Activated CD8-positive, alpha-beta memory T cell treated with anti-CD3 and anti-CD28 coated beads, Interleukin-2, amount 50 U/mL, for 4 hours (primary cell): ENCODE measurements at places on chromosomes 5 and 9.

DNA sequence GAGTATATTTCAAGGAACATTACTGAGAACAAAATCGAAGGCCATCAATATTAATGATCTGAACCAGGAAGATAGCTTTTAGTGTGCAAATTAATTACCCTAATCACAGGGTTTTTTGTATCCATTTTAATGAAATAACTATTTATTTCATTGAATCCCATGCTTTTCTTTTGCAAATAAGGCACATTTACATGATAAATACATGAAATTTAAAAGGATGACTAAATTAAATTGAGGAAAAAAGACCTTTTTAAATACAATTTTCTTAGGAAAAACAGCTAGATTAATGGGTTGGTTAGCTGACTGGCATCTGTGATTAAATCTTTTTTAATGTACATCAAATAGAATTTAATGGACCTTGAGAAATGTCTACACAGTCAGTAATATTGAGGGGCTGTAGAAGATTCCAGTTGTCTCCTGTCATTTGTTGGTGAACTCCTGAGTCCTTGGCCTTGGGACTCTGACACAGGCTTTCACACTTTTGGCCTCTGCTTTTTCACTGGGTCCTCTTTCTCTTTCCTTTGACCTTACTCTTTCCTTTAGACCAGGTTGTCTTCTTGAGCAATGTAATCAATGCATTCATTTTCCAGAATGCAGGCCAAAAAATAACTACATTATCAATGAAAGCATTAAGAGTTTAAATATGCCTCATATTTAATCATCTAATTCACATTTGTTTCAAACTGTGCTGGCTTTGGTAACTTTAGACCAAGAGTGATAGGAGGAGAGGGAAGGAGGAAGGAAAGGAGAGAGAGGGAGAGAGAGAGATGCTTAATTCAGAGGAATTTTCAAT, 511.5 kb downstream of the ZNF608 start:
- no peak for DNase-seq

DNA sequence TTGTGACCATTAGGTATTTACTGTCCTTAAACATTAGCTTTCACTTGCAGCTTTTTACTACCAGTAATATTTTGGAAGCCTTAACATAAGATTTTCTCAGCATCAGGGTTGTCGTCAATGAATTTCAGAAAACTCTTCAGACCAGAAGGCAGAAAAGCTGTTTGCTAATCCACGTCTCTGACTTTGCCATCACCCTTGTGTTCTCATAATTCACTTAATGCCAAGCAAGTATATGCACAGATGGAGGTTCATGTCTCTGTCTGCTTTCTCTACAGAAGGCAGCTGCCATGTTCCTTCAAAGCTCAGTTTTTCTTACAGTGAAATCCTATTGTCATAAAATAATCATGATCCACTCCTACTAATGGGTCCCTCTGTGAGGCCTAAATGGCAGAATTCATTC, 37.7 kb upstream of the LRRC19 start:
- no peak for DNase-seq

GRCh38 chr5:108911055-108911454, 163.4 kb downstream of the FER start:
- DNase-seq: no peak

- DNase-seq: no peak
Observed at GRCh38 chr5:17258431-17258830, 41.0 kb downstream of the BASP1 start.

- no peak for DNase-seq
Observed at GRCh38 chr5:159929176-159929575, 12.9 kb downstream of the ADRA1B start.

DNA sequence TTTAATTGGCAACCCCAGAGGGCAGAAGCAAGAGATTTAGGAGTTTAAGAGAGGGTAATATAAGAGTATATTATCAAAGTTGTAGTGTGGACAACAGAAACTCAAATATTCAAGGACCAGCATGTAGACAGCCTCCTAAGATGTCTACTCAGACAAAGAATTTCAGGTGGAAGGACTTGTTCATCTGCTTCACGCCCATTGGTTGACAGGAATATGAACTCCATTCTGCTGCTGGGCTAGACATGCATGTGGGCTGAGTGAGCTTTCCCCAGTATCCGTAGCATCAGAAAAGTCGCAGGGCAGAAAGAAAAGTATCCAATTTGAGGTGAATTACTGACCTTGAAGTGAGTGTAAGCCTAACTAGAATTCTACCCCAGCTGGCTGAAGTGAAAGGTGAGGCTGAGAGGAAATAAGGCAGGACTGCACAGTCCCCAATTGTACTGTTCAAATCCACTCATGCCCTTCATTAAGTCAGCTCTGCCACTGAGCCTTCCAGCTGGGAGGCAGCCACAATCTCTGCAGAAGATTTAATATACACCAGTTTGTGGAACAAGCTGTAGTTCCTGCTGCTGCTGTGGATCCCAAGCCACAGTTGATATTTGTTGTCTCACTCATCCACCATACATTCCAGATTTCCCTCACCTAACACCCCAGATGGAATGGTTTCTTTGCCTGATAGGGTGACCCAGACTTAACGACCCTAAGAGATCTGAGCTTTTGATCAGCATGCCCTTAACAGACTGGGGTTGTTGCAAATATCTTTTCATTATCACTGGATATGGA, 41.2 kb downstream of the PDCD1LG2 start:
- DNase-seq: no peak

- no peak for DNase-seq
Observed at GRCh38 chr5:135576075-135576599, 2.7 kb downstream of the CXCL14 start.

DNA sequence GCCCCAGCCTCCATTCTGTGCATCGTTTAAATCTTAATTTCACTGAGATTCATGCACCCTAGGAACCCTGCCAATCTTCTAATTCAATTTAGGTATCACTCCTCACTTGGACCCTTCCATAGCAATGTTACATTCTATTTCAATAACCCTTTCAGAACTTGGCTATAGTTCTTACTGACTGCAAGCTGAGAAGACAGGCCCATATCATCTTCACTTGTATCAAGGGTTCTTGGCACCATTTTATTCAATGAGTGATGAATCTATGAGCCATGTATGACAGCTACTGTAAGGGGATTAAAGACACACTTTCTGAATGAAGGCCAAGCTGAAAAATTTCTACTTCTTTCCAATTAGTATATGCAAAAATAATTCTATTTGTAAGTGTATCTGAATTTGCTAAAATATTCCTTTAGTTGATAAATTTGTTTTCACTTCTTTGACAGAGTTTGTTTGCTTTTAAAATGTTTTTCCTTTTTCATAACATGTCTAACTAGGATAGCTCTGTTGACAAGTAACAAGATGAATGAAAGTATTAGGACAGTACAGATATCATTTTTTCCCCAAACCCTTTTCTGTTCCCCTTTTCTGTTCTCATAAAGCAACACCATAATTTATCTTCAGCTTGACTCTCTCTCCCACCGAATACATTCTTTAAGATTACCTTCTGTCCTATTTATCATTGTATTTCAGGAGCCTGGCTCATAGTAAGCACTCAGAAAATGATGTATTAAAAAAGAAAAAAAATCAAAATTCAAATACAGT, 9.6 kb downstream of the ITGA2 start:
- no peak for DNase-seq

DNA sequence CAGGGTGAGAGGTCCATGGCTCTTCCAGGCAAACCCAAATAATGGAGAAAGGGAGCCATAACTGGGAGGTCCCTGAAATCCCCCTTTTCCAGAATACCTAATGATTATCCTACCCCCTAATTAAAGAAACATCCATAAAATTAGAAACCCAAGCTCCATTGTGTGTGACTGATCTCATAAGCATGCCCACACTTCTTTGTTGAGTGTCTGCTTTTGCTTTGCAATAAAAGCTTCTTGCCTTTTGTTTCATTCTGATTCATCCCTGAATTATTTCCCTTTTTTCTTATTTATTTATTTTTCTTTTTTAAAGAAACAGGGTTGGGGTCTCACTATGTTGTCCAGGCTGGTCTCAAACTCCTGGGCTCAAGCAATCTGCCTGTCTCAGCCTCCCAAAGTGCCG, 33.1 kb downstream of the BTF3 start:
- no peak for DNase-seq

- no peak for DNase-seq
Observed at GRCh38 chr5:17096952-17097695, 120.3 kb upstream of the BASP1 start.

- no peak for DNase-seq
Observed at GRCh38 chr5:3564116-3564515, 31.5 kb upstream of the IRX1 start.

DNA sequence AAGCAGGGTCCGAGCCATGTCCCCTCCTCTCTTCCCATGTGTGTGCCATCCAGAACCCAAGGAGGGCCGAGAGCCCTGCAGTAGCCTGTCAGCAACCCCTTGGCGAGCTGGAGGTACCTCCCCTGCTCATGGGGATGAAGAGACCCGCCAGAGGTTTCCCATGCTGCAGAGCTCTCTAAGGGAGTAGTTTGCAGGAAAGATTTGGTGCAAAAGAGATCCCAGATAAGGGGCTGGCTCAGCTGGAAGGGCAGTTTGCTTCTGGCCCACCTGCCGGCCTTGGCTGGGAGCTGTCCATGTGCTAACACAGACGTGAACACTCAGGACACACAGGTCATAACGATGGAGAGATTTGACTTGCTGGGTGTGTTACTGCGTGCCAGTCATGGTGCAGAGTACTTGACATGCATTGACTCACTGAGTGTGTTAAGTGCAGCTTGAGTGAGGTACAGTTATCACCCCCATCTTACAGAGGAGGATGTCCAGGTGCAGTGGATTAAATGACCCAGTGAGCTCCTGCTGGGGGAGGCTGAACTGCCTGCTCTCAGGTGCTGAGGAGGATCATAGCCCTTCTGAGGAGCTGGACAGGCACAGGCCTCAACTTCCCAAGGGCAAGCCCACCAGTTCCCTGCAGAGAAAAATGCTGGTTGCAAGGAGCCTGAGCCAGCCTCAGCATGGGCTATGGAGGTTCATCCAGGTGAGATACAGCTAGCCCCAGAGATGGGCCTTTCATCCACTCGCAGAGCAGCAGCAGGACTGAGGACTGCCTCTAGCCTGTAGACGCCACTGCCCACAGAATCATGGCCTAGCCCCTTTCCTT, 6.3 kb upstream of the SLC25A48 start:
- no peak for DNase-seq

DNA sequence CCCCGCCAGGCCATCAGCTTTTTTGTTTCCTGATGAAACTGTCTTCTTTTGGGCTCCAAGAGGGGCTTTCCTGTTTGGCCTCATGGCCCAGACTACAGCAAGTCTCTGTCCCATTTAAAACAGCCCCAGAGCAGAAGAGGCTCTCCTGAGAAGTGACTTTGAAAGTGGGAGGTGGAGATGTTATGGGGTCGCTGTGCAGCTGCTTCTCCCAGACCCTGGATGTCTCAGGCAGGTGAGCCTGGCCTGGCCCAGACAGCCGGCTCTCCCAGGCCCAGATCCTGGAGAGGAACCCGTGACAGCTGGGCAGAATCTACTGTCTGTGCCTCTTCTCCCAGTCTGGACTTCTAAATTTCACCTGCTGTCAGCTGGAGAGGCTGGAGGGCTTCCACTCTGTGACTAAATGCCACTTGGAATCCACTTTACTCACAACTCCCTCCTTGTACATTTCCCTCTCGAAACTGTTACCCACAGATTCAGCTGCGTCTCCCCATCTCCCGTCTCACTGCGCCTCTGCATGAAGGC, 20.6 kb downstream of the FAM78A start:
- no peak for DNase-seq

GRCh38 chr5:97245386-97245785, 62.3 kb upstream of the RIOK2 start:
- no peak for DNase-seq

DNA sequence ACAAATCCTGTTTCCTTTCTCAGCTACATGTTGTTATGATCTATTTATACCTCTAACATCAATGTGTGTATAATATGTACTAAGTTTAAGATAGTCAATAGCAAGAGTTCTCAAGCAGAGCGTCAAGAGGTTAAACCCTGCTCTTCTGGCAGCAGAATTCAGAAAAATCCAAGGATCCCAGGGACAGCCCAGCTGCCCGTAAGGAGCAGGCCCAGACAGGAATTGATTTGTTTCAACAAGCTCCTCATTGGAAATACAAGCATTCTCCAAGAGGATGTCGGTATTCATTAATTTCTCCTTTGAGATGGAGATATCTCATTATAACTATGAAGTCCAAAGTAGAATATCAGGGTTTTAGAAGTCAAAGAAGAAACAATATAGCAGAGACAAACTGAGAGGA, 14.9 kb downstream of the EFNA5 start:
- no peak for DNase-seq

- no peak for DNase-seq
Observed at GRCh38 chr5:81247441-81247972, 14.4 kb downstream of the CKMT2 start.

DNA sequence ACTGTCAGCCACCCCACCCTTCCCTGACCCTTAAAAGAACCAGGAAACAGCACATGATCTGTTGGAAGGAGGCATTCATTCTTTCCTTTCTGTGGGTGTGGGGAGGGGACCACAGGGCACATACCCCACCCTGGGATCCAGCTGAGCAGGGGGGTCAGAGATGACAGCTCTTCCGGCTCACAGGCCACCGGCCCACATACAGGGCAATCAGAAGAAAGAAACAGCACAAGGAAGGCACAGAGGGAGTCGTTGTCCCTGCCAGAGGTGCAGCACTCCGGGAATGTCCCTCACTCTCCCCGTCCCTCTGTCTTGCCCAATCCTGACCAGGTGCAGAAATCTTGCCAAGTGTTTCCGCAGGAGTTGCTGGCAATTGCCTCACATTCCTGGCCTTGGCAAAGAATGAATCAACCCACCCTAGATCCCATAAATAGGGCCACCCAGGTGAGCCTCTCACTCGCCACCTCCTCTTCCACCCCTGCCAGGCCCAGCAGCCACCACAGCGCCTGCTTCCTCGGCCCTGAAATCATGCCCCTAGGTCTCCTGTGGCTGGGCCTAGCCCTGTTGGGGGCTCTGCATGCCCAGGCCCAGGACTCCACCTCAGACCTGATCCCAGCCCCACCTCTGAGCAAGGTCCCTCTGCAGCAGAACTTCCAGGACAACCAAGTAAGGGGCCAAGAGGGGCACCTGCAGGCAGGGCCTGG, at the start of gene LCN2:
Gene LCN2 (plus strand): TSS at position 453 of the 701 bp plus-strand sequence. CDS start 73 bp downstream, at position 526.
- DNase-seq: no peak

GRCh38 chr9:15485836-15486666, 24.7 kb downstream of the PSIP1 start:
- no peak for DNase-seq

GRCh38 chr5:42851481-42851880, 39.8 kb upstream of the SELENOP start:
- no peak for DNase-seq

DNA sequence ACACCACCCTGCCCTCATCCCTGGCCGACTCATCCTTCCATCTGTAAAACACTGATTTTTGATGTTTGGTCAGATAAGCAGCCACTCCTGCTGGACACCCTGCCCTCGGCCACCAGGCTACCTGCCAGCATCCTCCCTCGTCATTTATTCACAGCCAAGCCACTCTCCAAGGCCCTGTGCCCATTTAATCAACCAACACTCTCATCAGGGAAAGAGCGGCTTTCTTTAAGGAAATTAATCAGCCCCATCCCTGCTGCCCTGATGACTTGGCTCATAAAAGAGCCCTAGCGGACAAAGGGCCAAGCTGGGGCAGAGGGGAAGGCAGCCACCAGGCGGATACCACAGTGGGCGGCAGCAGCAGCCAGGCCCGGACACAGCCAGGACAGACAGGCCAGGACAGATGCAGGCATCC, 52.4 kb downstream of the GOLM1 start:
- no peak for DNase-seq

- peak; percentile 74 for DNase-seq
Observed at GRCh38 chr5:149381986-149382338, 2.9 kb upstream of the IL17B start.

- no peak for DNase-seq
Observed at GRCh38 chr5:134451936-134452505, 40.3 kb upstream of the CDKN2AIPNL start.

GRCh38 chr9:109311286-109311685, 9.6 kb downstream of the EPB41L4B start:
- no peak for DNase-seq

- no peak for DNase-seq
Observed at GRCh38 chr5:6551287-6551954, 81.4 kb downstream of the NSUN2 start.
